Thymus (tissue), 14 donors: ENCODE measurements at places on chromosomes 5 and 9.

DNA sequence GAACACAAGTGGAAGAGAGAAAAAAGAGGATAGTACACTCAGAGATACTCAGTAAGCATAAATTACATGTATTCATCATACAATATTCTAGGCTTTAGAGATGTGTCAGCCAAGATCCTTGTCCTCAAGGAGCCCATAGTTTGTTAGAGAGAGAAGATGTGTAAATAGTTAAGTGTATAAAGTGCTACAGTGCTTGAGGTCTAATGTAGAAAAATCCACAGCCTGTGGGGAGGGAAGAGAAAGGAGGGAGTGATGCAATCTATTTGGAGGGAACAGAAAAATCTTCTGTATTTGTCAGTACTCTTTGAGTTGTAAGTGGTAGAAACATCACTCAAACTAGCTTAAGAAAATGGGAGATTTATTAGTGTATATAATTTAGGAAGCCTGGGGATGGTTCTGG, 81.9 kb downstream of the PALM2AKAP2 start:
- DNase-seq = no peak

- no peak for DNase-seq
Measured at GRCh38 chr5:173434270-173434669, 106.1 kb upstream of the STC2 start.

GRCh38 chr9:128056887-128057723, 10.0 kb downstream of the NAIF1 start:
- no peak for DNase-seq

DNA sequence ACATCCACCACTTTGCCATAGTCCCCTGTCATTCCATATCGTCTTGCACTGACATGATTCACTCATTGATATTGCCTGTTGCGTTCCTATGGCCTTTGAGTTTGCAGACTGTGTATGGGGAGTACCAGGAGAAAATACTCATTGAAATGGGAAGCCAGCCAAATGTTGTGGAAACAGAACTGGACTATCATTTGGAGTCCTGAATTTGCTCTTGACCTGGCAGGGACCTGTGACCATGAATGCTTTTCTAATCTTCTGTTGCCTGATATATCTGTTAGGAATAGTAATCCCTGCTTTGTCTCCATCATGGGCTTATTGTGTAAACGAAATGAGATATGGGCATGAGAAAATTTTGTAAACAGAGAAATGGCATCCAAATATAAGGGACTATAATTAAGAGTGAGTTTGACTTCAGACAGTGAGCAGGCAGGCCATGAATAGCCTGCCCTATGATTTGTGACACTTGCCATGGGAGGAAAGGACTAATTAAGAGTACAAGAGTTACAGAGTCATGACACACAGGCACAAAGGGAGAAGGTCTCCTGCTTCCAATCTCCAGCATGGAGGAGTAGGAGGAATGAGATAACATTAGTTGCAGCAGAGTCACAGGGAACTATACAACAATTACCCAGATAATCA, 572.9 kb upstream of the SGCD start:
- DNase-seq = no peak

GRCh38 chr5:145787507-145787906, 47.6 kb downstream of the PRELID2 start:
- DNase-seq = no peak
